Aorta (tissue), 5 donors: ENCODE measurements at places on chromosomes 13 and 19. TPM values are rescaled to one million over a fixed set of nuclear protein-coding genes. Genes with fewer than 3 reads are reported as not detected.

Gene NOVA2
- total RNA-seq: 8.1 TPM

DNA sequence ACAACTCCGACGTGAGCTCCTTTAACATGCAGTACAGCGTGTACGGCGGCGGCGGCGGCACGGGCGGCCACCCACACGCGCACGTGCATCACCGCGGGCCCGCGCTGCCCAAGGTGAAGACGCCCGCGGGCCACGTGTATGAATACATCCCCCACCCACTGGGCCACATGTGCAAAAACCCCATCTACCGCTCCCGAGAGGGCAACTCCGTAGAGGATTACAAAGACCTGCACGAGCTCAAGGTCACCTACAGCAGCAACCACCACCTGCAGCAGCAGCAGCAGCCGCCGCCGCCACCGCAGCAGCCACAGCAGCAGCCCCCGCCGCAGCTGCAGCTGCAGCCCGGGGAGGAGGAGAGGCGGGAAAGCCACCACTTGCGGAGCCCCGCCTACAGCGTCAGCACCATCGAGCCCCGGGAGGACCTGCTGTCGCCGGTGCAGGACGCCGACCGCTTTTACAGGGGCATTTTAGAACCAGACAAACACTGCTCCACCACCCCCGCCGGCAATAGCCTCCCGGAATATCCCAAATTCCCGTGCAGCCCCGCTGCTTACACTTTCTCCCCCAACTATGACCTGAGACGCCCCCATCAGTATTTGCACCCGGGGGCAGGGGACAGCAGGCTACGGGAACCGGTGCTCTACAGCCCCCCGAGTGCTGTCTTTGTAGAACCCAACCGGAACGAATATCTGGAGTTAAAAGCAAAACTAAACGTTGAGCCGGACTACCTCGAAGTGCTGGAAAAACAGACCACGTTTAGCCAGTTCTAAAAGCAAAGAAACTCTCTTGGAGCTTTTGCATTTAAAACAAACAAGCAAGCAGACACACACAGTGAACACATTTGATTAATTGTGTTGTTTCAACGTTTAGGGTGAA is 6.6 kb downstream of the SLITRK5 start:
- H3K27ac ChIP-seq: no peak overlapping the region
- no peaks in the 10 kb centered on the region for H3K27me3 ChIP-seq
- no peak overlapping the region for H3K4me3 ChIP-seq
- peak; percentile 41 for DNase-seq
- H3K4me1 ChIP-seq: no peaks in the 10 kb centered on the region
- H3K36me3 ChIP-seq: no peaks in the 10 kb centered on the region

Gene KCNRG
- total RNA-seq: 0.45 TPM

Gene MARCHF2
- total RNA-seq: 70.5 TPM

GRCh38 chr19:55605207-55605636 is 225 bp upstream of the ZNF865 start:
- no peaks in the 10 kb centered on the region for H3K4me1 ChIP-seq
- peaks cover 1% of the 10 kb centered on the region for H3K36me3 ChIP-seq
- no peaks in the 10 kb centered on the region for H3K27me3 ChIP-seq
- H3K4me3 ChIP-seq: peak overlapping the region; percentile 69
- DNase-seq: peak; percentile 100

GRCh38 chr19:7917267-7918061 is 2.7 kb upstream of the SNAPC2 start:
- no peak overlapping the region for H3K27ac ChIP-seq
- peak; percentile 85 for DNase-seq
- H3K36me3 ChIP-seq: no peaks in the 10 kb centered on the region
- no peak overlapping the region for H3K4me3 ChIP-seq
- no peaks in the 10 kb centered on the region for H3K27me3 ChIP-seq
- H3K4me1 ChIP-seq: no peaks in the 10 kb centered on the region

DNA sequence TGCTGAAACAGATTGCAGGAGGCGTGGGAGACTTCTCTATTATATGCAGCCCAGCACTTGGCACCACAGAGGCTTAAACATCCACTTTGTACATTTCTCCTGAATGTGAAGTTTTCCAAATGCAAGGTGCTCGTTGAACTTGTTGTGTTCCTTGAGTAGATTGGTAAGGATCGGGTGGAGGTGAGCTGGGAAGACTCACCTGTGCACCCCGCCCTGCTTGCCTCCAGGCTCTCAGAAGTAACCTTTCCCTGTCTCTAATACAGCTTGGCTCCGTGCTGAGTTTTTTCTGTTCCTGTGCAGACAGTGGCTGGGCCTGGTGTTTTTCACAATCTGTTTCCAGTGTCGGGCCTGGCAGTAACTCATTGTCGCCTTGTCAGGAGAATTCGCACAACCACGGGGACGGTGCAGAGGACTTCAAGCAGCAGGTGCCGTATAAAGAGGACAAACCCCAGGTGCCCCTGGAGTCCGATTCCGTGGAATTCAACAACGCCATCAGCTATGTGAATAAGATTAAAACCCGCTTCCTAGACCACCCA is 12.3 kb downstream of the SIN3B start:
- H3K27me3 ChIP-seq: no peaks in the 10 kb centered on the region
- H3K4me1 ChIP-seq: no peaks in the 10 kb centered on the region

DNA sequence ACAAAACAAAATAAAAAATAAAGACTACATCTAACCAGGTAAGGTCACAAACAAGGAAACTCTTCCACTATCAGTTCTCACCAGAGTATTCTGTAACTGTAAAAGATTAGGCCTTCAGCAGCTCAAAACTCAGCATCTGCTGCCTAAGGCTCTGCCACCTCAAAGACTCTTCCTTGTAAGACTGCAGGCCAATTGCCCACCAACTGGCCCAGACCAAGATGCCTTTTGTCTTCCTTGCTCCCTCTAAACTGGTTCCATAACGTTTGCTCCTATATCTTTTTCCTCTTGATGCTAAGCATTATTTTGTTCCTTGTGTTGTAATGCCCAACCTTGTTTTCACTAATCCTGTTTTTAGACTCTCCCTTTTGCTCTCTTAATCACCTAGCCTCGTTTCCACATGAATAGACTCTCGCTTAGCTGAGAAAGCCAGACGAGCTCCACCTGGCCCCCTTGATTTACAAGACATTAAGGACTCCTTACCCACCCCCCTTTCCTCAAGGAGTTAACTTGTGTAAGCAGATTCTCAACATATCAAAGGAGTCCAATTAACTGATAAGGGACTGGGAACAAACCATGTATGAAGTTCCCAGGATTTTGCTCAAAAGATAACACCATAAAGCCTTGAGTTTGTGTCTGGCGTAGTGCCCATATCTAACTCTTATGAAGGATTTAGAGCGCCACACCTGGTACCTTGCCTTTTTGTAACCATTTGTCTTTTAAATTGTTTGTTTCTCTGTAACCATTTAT is 1.5 kb downstream of the ZNF814 start:
- no peaks in the 10 kb centered on the region for H3K36me3 ChIP-seq
- DNase-seq: no peak
- no peaks in the 10 kb centered on the region for H3K27me3 ChIP-seq
- H3K27ac ChIP-seq: no peak overlapping the region
- no peak overlapping the region for H3K4me3 ChIP-seq
- H3K4me1 ChIP-seq: no peaks in the 10 kb centered on the region
